CD4-positive, alpha-beta T cell treated with Interleukin-15 for 4 hours (primary cell): ENCODE measurements at places on chromosomes 2 and 18.

DNA sequence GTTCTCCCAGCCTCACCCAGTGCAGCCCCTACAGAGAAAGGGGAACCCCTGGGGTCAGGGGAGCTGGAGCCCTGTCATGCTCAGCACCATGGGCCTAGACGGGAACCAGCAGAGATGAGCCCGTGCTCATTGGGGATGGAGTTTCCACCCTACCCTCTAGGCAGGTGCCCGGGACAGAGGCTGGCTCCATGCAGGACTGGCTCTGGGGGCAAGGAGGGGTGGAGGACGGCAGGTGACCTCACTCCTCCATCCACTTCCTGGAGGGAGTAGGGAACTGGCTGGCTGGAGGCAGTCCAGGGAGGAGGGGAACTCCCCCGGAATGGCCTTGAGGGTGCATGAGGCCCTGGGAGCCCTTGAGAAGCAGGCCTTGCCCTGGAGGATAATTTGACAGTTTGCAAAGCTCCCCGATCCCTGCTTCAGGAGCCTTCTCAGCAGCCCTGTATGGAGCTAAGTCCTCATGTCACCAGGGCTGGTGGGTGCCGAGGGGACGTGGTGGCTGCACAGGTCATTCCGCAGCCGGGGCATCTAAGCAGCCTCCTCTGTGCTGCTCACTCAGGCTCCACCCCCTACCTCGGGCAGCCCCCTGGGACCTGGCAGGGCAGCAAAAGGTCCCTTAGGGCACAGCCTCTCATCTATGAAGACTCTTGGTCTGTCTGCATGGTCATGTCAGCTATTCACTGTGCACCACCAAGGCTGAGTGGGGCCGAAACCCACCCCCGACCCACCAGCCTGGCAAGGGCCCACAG, 2.1 kb downstream of the NEURL3 start:
- DNase-seq, result no peak

GRCh38 chr18:70758780-70759179, 469.9 kb downstream of the SOCS6 start:
- DNase-seq, result no peak

GRCh38 chr2:60553495-60554073, at the start of gene BCL11A:
BCL11A (minus strand) TSS chr2:60553654; CDS start chr2:60553270, 384 bp downstream.
- DNase-seq, result no peak

DNA sequence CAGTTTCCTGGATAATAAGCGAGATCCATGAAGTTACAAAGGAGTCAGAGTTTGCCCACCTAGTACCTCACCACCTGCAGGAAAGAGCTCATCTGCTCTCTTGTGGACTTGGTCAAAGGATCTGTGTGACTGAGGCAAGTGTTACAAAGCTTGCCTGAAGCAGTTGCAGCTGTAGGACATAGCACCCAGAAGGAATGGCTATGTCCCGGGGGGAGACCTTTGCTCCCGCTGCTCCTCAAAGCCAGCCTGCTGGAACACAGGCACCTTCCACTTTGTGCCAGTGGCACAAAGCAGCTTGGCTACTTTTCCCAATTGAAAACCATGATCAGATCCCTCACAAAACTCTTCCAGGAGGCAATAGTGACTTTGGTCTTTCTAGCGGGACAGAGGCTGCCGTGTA, 3.1 kb upstream of the SULT1C2 start:
- no peak for DNase-seq

DNA sequence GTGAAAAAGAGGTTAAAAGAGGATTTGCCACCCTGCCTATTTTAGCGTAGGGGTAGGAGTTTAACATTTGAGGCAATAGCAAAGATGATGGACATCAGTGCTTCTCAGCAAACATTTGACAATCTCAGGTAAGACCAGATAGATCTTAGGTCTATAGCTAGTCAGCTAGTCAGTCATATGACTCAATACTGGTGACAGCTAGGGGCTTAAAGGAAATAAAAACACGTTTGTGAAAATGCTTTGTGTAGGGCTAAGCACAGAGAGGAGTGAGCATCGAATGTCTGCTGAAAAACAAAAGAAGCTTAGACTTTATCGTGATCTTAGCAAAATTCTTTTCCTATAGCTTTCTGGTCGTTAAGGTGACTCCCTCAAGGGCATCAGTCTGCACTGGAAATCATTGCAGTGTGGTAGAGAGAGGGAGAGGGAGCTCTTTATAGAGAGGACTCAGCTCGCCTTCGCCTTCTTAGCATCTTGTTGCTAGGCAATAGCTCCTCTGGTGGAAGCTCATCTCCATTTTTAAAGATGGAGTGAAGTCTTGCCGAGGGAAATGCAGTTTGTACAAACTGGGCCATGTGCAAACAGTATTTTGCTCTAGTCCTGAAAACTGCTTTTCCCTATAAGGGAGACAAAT, 62.8 kb upstream of the SLC38A11 start:
- DNase-seq, result no peak

GRCh38 chr18:63317982-63318888, 1.3 kb downstream of the BCL2 start:
- peak; percentile 90 for DNase-seq

GRCh38 chr2:231263118-231263831, 64.8 kb downstream of the ARMC9 start:
- DNase-seq, result no peak

DNA sequence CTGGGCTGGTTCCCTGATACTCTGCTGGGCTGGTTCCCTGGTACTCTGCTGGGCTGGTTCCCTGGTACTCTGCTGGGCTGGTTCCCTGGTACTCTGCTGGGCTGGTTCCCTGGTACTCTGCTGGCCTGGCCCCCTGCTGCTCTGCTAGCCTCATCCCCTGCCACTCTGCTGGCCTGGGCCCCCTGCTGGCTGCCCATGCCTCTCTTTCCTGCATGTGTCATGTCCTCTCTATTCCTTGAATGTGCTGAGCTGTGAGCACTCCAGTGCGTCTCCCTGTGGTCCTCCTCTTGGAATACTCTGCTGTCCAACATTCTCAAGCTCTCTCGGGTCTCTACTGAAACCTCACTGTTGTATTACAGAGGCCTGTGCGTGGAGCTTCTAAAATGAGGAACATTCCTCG, 216.3 kb downstream of the RNF144A start:
- no peak for DNase-seq

DNA sequence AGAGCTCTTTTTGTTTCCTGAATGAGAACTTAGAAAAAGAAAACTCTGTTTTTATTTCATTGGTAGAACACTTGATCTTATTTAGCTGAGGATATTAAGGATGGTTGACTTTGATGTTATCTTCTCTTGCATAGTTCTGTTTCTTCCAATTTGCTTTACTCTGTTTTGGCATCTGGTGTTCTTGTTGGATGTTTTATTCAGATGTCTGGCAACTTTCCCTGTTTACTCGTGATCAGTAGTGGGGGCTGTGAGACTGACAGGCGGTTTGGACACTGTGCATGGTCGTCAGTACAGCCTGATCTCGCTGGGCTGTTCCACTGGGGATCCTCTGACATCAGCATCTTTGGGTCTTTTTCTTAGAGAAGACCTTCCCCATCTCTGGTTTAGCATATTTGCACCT, 100.1 kb downstream of the TSN start:
- no peak for DNase-seq

GRCh38 chr2:75506101-75506697, 54.5 kb downstream of the EVA1A start:
- DNase-seq, result no peak
